NCI-H2081 treated with DMSO at 0.1 percent for 48 hours (cell line): ENCODE measurements at places on chromosomes 5 and 9.

GRCh38 chr9:14822666-14823065 lies 87.6 kb downstream of the FREM1 start:
- DNase-seq, result no peak

DNA sequence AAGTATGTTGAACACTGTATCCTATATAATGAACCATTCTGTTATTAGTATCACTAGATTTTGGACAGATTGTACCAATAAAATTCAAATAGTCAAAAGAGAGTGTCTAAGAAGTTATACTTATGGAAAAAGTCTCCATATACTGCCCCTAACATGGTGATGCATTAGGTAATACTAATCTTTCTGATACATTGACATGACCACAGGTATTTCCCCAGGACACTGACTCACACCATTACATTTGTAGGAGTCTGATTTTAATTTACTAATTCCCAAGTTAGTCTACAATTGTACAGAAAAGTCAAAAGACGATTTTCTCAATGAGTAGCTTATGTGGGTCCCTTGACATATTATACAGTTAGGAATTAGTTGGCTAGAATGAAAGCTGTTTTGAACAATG lies 593.8 kb downstream of the ISL1 start:
- DNase-seq, result no peak

GRCh38 chr5:139374909-139375308 lies 8.2 kb downstream of the SLC23A1 start:
- DNase-seq, result no peak

GRCh38 chr5:14063138-14063537 lies 80.0 kb upstream of the TRIO start:
- no peak for DNase-seq

GRCh38 chr5:39599721-39600431 lies 175.1 kb upstream of the DAB2 start:
- DNase-seq, result no peak

- no peak for DNase-seq
Measured at GRCh38 chr9:134895097-134895496, 14.5 kb downstream of the FCN2 start.

GRCh38 chr5:176789873-176790615 lies 20.3 kb upstream of the UNC5A start:
- no peak for DNase-seq
